ENCODE measurements at places on chromosomes 1 and 21. TPM values are rescaled to one million over a fixed set of nuclear protein-coding genes. Genes with fewer than 3 reads are reported as not detected.

FMOD gene
- 4.4 TPM for total RNA-seq

- DNase-seq: no peak
Measured at GRCh38 chr1:192998536-192998935, 60.6 kb downstream of the UCHL5 start.

DNA sequence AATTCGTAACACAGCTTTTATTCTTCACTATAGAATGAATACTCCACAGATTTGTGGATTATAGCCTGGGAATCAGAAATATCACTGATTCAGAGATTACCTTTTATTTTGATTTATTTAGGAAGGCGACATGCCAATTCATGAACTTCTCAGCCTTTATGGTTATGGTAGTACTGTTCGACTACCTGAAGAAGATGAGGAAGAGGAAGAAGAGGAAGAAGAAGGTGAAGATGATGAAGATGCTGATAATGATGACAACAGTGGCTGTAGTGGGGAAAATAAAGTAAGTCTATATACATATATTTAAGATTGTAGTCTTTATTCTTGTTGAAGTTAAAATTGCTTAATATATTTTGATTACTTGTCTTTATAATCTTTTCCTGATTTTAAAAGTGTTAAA is 33.1 kb downstream of the MIER1 start:
- no peak for DNase-seq

- no peak for DNase-seq
Measured at GRCh38 chr1:178434899-178435435, 61.8 kb downstream of the CLEC20A start.

GRCh38 chr21:32977216-32977615 is 48.5 kb upstream of the OLIG2 start:
- no peak for DNase-seq

DNA sequence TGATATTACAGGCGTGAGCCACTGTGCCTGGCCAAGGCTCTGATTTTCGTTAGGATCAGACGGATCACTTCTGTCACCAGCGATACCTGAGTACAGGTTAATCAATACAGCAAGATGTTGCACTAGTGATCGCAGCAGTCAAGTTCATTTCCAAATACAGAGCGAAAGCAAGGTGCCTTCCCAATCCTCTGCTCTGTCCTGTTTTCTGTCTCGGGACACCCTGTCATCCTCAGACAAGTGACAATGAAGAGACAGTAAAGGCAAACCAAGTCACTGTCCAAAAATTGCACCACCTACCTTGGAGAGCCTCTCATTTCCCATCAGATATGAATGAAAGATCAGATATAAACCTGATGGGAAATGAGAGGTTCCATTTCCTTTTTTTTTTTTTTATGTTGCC is 5.6 kb upstream of the CLDN14 start:
- no peak for DNase-seq

GRCh38 chr1:221264848-221265247 is 385.6 kb downstream of the HLX start:
- no peak for DNase-seq

RGS13 gene
- 0.62 TPM for total RNA-seq

SCP2 gene
- 138 TPM for total RNA-seq

PCNT gene
- total RNA-seq: 40.8 TPM

- DNase-seq: no peak
Measured at GRCh38 chr21:39984286-39984991, 117.2 kb downstream of the PCP4 start.

GRCh38 chr1:228344631-228345072 is 62.0 kb downstream of the TRIM11 start:
- DNase-seq: peak; percentile 79

PATJ gene
- total RNA-seq: 1.7 TPM

GPR52 gene
- total RNA-seq: not detected

GRCh38 chr21:35448876-35449599 is 399.9 kb upstream of the RUNX1 start:
- DNase-seq: no peak

- DNase-seq: no peak
Measured at GRCh38 chr1:75202751-75203150, 68.6 kb downstream of the LHX8 start.

DNA sequence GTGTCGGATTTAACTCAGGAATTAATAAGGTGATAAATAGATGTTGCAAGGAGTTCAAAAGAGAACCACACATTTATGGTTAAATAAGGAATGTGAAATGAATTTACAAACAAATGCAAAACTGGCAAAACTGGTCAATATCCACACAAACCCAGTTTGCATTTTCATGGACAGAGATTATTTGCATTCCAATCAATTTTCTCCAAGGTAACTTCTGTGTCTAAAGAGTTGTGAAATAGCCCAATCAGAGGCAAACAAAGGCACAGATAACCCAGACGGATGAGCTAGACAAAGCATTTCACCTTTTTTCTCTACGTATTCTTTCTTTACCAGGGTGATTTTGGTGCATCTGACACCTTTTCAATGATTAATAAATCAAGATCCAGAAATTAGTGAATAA is 63.9 kb downstream of the MAP3K7CL start:
- DNase-seq: no peak

PLA2G2D gene
- total RNA-seq: not detected

DNA sequence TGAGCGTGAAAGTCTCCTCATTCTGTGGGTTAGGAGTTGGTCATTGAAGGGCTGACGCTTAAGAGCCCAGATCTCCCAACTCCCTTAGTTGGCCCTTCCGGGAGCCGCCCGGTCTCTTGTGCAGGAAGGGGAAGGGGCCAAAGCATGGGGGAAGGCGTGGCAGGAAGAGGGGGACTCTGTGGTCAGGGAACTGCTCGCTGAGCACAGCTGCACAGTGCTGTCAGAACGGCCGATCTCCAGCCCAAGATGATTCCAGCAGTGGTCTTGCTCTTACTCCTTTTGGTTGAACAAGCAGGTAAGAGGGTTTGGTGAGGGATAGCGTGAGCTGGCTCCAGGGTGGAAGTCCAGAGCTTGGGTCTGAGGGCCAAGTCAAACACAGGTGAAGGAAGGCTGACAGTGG is at the start of gene FCER1G:
TSS of gene FCER1G (plus strand) at position 220 of the 400 bp plus-strand sequence. CDS start at position 247, 27 bp downstream.
- no peak for DNase-seq

GRCh38 chr21:43812139-43812821 is 22.9 kb downstream of the RRP1 start:
- DNase-seq: no peak

LCE6A gene
- not detected for total RNA-seq

CCDC27 gene
- total RNA-seq: not detected
